AG10803 (cell line): ENCODE measurements at places on chromosomes 16 and 17.

GRCh38 chr17:73203788-73204479, 11.1 kb downstream of the COG1 start:
- DNase-seq = no peak

GRCh38 chr16:10405386-10405939, 19.6 kb downstream of the ATF7IP2 start:
- DNase-seq = no peak

GRCh38 chr16:9297437-9298113, 206.1 kb downstream of the HAPSTR1 start:
- DNase-seq = no peak

DNA sequence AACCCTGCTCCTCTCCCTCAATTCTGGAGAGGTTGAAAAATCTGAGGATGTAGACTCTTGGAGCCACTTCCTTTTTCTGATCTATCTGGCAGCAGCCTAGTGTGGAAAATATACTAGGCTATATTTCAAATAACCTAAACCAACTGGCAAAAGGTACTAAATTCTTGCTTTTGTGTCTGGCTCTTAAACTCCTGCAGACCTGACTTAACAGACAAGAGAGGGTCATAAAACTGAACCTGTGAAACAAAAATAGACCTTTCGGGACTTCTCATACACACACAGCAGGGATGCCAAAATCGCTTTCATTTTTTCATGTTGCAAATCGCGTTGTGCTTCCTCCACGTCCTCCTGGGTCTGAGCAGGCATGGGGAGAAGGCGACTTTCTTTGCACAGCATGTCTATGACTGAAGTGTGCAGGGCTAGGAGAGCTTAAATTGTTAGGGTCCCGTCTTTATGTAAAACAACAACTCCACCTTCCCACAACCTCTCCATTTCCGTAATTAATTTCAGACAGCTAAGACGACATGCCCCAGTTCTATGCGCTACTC, 520.7 kb upstream of the PSMD7 start:
- no peak for DNase-seq
